ENCODE measurements at places on chromosomes 2 and 18.

DNA sequence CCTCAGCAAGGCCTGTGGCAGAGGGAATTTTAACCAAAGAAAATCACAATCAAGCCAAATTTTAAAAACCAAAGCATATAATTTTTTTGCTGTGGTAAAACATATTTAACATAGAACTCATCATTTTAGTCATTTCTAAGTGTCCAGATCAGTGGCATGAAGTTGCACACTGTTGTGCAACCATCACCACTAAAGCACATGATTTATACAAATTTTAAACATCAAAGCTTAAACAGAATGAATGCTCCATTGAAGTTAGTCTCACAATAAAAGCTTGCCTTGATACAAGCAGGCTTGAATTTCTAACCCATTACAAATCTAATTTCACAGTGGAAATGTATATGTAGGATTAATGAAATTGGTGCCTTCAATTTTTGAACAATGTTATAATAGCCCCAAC is 31.2 kb downstream of the FTCDNL1 start:
- no peak for DNase-seq

DNA sequence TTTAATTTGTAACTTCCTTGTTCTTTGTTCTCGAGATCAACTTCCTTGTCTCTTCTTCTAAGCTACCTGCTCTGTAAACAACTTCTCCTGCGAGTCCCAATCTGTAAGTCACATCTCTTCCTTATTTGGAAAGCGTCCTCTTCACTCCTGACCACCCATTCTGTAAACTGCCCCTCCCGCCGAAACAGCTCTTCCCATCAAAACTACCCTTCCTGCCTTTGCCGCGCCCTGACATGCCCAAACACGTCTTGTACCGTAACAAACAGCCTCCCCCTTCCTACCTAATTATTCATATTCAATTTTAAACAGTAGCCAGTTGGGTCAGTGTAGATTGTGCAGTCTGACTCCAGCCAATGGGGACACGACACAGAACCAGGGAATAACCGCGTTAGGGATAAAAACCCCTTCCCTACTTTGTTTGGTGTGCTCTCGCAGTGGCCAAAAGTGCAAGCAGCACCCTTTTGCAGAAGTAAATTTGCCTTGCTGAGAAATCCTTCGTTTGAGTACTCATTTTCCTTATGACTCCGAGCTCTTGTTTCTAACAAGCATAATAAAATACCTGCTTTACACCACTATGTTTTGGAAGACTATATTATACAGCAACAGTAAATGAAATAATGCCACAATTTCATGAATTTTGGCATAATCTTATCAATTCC is 39.8 kb downstream of the PIAS2 start:
- DNase-seq = no peak

DNA sequence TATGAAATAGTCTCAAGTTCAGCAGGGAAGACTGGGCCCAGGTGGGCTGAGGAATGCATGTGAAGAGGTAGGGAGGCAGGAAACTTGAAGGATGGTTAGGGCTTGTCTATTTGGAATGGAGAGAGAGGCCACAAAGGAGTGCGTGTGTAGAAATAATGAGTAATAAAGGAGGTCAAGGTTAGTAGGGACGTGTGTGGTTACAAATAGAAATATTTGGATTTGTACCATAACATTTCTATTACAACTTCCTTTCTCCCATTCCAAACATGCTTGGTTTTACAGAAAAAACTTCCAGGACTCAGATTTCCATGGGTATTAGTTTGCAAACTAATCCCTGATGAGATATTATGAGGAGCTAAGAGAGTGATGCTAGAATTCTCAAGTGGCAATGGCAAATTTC is 280.6 kb downstream of the NCKAP5 start:
- no peak for DNase-seq

DNA sequence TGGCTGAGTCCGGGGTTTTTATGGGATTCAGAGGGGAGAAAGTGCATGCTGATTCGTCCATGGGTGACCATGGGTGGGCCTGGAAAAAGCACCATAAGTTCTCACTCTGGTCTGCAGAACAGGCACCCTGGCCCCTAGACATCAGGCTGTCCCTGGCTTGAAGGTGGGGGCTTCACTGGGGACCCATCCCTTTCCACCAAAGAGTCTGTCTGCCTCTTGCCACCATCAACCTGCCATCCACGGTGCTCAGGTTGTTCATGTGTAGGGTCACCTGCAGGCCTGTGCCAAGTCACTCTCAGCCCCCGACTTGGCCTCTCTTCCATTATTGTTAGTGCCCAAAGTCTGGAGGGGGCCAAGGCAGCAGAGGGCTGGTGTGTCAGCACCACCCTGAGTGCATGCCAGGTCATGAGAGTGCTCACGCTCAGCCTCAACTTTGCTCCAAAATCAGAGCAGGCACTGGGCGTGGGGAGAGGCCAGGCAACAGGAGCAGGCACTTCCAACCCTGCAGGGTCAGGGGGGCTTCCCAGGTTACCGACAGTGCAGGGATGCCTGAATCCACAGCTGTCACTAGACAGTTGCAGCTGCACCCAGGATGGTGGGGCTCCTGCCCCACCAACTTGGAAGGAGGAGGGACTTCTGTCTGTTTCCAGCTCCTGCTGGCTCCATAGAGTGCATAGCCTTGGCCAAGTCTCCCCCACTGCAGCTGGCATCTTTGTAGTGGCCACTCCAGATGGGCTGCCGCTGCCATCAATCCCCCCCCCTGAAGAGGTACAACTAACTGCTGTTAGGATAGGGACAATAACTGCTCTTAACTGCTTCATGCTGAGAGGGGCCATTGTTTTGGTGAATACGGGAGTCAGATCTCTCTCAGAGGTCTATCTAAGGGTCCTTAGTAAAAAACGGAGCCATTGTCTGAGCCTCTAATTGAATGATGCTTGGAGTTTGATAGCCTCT is 209.3 kb downstream of the AKAIN1 start:
- DNase-seq = no peak

DNA sequence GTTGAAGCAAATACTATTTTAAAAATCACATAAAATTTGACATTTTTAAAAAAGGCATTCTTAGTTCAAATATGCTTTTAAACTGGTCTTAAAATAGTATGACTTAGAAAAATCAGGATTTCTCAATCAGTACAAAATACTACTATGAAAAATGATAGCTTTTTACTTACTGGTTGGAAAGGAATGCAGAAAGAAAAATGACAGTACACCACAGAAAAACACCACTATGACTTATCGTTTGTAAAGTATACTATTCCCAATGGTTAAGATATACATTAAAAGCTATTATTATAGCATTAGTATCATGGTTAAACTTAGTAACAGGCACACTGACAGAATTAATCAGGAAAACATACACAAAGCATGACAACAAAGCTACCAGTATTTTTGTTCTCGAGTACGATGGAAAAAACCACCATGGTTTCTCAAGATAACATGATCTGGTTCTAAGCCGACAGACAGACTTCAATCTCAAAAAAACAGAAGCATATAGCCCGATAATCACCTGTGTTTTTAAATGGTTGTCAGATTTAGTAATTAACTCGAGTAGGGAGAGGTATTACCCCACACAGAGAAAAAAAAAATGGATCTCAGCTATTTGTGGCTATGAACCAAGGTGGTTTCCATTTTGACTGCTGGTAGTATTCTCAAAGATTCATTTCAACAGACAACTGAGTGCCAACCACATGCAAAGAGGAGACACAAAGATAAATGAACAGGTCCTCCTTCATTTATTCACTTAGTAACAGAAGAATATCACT is 39.1 kb downstream of the CUL3 start:
- no peak for DNase-seq

- DNase-seq = no peak
Measured at GRCh38 chr2:951224-952006, 766 bp downstream of the SNTG2 start.

GRCh38 chr2:1827686-1828085 is 83.4 kb upstream of the PXDN start:
- no peak for DNase-seq

- no peak for DNase-seq
Measured at GRCh38 chr2:86239326-86239725, 40.1 kb downstream of the MRPL35 start.

- DNase-seq = peak; percentile 19
Measured at GRCh38 chr18:23689616-23690504, 607 bp downstream of the LAMA3 start.

DNA sequence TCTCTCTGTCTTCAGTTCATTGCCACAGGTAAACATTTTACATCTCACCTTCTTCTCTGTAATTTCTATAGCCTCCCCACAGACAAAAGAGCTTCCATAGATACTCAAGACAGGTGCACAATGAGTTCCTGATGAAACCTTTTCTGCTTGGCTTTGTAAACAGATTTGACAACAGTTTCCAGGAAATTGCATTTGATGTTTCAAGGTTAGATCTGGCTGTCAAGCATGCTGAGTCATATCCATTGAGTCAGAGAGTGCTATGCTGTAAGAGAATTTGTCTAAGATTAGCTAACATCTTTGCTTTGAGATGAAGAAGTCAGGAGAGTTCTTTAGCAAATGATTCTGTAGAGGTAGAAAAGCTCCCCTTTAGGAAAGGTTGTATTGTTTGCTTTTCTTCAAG is 40.6 kb upstream of the MAP2 start:
- no peak for DNase-seq

DNA sequence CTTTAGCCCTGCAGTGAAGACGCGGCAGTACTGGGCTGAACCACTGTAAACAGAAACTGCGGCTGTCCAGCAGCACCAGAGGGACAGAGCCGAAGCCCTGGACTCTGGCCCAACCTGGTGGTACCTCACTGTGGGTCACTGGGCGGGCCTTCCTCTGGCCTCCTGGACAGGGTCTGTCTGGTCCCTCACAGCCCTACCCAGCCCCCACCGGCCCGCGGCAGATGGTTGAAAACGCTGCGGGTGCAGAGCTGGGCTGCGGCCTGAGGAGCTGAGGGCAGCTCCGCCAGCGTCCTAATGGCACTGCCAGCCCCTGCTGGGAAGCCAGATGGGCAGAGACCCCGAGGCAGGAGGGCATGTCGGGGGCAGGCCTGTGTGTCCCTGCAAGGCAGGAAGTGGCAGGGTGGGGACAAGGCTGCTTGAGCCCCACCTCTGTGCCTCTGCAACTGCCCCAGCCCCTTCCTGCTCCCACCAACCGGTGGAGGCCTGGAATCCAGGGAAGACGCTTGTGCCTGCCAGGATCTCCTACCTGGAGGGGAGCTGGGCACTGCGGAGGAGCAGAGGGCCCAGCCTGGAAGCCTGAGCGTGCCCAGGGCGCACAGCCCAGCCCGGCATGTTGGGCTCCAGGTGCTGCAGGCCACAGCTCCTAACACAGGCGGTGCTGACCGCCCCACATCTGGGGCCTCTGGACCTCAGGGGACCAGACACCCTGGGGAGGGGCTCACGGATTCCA is 36.3 kb downstream of the HS6ST1 start:
- no peak for DNase-seq

DNA sequence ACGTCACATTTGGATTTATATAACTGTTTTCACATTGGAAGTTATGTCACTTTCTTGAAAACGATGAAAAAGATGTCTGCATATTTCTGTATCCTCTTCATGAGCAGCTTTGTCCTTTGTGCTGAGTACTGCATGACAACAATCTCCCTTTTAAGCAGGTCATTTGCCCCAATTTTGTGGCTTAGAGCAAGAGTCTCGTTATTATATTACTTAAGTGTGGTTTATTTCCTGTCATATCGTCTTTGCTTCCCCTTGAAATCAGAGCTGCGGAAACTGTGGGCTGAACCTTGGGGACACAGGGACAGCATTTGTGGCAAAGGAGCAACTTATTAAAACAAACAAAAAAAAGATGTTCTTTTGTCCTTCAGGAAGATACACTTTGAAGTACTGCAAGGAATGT is 254.0 kb upstream of the DSEL start:
- no peak for DNase-seq

DNA sequence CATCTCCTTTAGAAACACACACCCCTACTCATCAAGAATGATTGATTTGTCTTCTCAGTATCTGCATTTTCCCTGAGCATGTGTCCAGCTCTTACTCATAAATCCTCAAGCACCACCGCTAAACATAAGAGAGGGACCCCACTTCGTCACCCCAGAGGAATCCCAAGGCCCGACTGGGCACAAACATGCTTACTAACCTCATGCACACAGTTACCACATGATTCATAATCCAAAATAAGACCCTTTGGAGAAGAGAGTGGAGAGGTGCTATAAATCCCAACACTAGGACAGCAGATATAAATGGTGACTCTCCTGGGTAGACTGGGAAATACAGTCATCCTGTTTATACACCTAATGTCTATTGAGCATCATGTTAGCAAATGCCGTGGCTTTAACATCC is 843.2 kb upstream of the ID2 start:
- no peak for DNase-seq

DNA sequence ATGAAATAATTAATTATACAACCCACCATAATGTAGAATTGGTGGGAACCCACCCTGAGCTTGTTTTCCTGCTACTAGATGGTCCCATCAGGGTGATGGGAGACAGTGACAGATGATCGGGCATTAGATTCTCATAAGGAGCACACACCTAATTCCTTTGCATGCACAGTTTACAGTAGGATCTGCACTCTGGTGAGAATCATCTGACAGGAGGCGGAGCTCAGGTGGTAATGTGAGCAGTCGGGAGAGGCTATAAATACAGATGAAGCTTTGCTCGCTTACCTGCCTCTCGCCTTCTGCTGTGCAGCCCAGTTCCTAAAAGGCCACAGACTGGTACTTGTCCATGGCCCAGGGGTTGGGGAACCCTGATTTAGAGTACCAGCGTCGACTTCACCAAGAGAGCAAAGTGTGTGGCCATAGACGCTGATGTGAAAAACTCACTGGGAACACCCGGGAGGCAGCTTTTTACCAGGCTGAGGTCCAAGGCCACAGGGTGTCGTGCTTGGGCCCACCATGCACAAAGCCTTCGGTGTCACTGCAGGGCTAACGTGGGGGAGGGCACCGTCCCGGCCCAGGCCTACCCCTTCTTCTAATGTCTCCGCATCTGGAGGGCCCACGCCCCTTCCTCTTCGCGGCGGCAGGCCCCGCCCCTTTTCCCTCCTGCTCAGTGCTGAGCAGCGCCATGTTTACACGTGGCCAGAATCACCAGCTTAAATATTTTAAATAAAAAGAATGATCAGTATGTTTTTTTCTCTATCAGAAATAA is 296.8 kb upstream of the HDAC4 start:
- no peak for DNase-seq

DNA sequence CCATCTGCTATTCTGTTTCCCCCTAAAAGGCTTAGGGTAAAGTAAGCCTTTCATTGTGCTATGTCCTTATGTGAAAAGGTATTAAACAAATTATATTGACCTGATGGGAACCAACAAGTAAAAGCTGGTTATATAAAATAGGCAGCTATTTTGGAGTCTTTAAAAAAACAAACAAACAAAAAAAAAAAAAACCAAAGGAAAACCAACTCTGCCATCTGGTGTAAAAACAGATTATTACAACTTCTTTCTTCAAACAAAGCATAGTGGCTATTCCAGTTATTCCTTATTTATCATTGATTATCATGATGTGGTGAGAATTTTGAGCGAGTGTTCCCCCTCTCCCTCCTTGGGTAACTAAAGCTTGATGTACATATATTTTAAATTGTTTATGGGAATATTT is 122.3 kb upstream of the FHL2 start:
- DNase-seq = no peak

DNA sequence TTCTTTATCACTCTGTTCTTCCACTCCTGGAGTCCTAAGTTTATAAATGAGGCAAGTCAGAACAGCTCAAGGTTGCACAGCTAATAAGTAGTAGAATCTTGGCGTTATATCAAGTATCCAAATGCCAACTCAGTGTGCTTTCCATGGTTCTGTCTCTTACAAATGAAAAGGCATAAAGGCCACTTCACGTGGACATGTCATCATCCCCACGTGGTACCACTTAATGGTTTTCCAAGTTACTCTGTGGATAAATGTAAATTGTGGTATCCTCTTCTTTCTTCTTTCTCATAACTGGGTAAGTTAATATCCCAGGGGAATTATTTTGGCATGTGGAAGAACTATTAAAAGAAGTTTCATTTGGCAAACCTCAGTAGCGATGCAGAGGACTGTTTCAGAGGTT is 131.5 kb upstream of the L3MBTL4 start:
- no peak for DNase-seq

Measured in progenitor cell of endocrine pancreas (in vitro differentiated cells).